ENCODE measurements at places on chromosomes 4 and X.

DNA sequence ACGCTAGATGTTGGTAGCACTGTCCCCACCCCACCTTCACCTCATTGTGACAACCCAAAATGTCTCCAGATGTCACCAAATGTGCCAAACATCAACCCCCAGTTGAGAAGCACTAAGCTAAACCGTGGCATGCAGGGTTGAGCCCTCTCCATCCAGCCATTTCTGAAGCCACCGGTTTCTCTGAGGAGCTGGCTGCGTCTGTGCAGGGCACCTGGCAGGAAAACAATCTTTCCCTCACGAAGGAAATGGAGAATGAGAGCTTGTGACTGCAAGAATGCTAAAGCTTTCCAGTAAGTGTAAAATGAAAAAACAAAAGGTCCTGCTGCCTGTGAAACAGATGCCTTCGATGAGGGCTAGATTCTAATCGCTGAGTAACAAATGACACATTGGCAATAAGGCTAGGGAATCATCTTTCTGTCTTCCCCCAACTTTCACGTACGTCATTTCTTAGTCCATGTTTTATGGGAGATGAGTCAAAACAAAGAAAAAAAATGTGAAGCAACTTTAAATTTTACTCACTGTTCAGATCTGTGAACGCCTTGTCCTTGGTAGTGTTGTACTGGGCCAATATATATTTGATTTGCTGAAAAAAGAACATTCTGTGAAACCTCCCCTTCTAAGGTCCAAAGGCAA is 59.9 kb downstream of the PROM1 start:
- DNase-seq, result no peak

- no peak for DNase-seq
Observed at GRCh38 chr4:121079376-121079775, 7.0 kb upstream of the NDNF start.

- DNase-seq, result no peak
Observed at GRCh38 chr4:112296949-112297880, at the start of gene ALPK1. TSS of gene ALPK1 (plus strand) at chr4:112297369.

DNA sequence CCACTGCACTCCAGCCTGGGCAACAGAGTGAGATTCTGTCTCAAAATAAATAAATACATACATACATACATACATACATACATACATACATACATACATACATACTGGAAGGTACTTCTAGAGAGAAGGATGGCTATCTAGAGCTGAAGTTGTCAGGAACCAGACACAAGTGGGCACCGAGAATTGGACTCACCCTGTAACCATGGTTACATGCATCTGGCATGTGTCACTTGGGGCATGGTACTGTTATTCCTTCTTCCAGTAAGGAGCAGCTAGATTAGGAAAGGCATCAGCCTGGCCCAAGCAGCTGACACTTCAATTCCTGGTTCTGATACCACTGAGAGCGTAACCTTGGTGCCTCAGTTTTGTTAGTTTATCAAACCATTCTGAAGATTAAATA is 127.1 kb downstream of the SH3KBP1 start:
- DNase-seq, result no peak

GRCh38 chrX:13646154-13646549 is 6.8 kb upstream of the TCEANC start:
- DNase-seq, result no peak

DNA sequence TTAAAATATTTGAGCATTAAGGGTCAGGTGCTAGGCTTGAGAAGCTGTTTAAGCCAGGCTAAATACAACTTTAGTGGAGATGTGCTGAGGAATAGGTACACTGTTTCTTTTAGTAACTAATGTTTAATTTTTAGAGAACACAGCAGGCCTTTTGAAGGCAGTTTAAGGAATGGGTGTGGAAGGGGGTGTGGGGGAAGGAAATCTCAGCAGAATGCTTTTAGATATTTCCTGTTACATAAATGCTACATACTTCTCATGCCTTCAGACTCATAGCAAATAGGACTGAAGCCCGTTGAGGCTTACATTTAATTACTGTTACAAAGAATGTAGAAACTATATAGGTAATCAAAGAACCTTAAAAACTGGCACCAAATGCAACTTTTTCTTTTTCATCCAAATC is 66.3 kb downstream of the WWC2 start:
- DNase-seq, result no peak

All from activated T-cell treated with anti-CD3 and anti-CD28 coated beads for 4 hours (primary cell).